Hindlimb muscle (tissue), 1 donor: ENCODE measurements at places on chromosomes 13 and 19. TPM values are rescaled to one million over a fixed set of nuclear protein-coding genes. Genes with fewer than 3 reads are reported as not detected.

DNA sequence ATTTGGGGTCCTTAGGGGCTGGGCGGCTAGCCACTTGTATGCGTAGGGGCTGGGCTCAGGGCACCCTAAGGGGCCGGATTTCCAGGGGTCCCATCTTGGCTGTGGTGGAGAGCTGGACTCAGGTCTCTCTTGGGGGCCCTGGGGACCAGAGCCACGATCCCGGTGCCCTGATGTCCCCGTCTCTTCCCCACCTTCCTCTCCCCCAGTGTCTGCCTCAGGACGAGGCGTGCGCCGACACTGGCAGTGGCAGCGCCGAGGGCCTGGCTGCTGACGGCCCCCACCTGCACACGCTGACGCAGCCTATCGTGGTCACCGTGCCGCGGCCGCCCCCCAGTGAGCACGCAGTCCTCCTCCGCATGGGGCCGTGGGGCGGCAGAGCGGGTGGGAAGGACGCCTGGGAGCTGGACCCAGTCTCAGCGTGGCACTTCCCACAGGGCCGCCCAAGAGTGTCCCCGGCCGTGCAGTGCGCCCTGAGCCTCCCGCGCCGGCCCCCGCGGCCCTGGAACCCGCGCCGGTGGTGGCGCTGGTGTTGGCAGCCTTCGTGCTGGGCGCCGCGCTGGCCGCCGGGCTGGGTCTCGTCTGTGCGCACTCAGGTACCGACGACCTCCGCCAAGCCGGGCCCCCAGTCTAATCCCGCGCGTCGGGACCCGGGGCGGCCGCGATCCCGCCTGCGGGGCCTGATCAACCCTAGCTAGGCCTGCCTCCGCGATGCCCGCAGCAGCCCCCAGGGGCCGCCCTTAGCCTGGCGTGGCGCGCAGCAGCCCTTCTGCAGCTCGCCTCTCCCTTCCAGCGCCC, 2.7 kb upstream of the SNAPC2 start:
- no peak for DNase-seq

Gene IL17D
- polyA plus RNA-seq: 18.2 TPM

DNA sequence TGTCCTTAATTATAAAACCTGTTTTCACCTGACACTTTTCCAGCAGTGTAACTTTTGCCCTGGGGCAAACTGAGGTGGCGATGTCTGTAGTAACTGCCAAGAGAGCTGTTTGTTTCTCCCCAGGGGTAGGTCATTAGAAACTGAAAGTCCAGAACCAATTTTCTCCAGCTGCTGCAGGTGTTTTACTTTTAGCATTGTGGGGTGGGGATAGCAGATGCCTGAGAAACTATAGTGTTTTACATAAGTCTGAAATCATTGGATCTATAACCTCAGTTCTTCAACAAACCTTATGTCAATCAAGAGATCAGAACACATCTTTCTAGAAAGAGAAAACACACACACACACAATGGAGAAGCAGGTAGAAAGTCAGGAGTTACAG, 92.7 kb downstream of the LHFPL6 start:
- no peak for DNase-seq

Gene KL
- polyA plus RNA-seq: 2.6 TPM

Gene LIN37
- 8.9 TPM for polyA plus RNA-seq

DNA sequence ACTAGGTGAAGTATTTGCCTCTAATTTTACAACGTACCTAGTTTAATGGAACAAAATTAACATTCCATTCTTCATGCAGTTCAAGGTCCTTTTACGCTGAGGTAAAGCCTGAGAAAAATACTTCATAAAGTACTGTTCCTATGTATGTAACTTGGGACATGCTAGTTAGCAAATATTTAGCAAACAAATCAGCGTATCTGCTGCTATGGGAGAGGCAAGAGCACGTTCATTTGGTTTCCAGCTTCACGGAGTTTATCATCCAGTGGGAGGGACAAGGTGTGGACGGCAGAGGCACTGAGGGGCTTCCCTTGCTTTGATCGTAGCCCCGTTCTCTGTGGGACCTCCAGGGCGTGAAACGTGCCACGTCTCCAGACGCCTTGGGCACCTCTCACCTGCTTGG, 248.8 kb downstream of the IRS2 start:
- no peak for DNase-seq

Gene FFAR3
- not detected for polyA plus RNA-seq

Gene PGLYRP1
- polyA plus RNA-seq: 0.83 TPM

GRCh38 chr13:61989978-61990377, 574.3 kb upstream of the PCDH20 start:
- no peak for DNase-seq

DNA sequence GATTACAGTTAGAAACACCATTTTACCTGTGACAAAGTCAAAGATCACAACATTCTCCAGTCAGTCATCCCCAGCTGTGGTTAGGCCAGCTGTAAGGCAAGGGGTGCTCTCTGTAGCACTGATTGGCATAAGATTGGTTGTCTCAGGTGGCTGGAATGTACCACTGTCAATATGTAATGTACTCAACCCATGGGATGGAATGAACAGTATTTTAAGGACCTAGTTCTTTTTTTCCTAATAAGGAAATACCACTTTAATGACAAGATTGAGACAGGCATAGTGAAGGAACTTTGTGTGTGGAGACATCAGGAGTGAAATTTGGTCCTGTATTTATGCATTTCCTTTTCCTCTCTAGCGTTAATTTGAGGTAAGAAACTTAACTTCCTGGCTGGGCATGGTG, 310.7 kb downstream of the ITGBL1 start:
- no peak for DNase-seq

DNA sequence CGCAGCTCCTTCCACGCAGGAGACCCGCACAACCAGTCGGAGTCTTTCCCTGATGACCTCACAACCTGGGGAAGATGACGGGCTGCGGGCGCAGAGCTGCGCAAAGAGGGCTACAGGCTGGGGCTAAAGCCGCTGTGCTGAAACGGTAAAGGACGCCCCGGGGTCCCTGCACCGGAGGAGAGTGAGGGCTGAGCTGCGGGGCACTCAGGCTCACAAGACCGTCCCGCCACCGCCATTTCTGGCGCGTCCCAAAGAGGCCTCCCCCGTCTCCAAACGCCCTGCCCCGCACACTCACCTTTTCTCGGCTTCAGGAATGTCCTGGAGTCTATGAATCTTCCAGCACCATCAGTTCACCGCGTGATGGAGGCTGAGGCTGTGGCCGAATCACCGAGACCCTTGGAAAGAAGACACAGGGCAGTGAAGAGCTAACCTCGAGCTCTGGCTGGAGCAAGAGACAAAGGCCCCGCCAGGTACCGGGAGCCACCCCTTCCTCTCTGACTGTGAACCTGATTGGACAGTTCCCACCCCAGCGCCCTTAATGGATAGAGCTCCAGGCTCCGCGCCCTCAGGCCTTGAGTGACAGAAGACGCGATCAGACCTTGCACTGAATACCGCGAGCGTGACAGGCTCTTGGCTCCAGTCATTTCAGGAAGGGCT, 41.8 kb upstream of the ZNF429 start:
- DNase-seq: peak; percentile 57

GRCh38 chr13:24614306-24615080, 65.7 kb upstream of the ATP12A start:
- DNase-seq: no peak

GRCh38 chr13:97067017-97067895, 73.0 kb upstream of the OXGR1 start:
- no peak for DNase-seq

GRCh38 chr13:22461854-22462490, 718.8 kb upstream of the SGCG start:
- DNase-seq: no peak

DNA sequence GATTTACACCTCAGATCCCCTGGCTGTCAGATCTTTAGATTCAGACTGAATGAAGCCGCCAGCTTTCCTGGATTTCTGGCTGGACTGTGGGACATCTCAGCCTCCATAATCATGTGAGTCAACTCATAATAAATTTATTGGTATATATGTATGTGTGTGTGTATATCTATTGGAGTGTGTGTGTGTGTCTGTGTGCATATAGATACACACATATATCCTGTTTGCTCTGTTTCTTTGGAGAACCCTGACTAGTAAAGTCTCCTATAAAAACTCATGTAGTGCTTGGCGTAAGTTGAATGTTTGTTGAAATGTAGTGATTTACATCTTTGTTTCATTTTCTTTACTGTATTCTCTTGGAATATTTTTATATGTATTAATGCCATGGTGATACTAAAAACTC, 499.5 kb upstream of the KLF12 start:
- DNase-seq: no peak

Gene WDR88
- 0.63 TPM for polyA plus RNA-seq

GRCh38 chr19:6278740-6279619, 795 bp downstream of the MLLT1 start:
- DNase-seq: no peak

GRCh38 chr19:40744554-40745401, 5.5 kb downstream of the ACTMAP start:
- no peak for DNase-seq

GRCh38 chr19:1318678-1319471, 33.2 kb downstream of the EFNA2 start:
- DNase-seq: no peak

Gene SUCLA2
- 58.5 TPM for polyA plus RNA-seq

- no peak for DNase-seq
Observed at GRCh38 chr13:108595436-108596274, 33.8 kb upstream of the MYO16 start.

Gene PRR36
- polyA plus RNA-seq: 0.48 TPM

DNA sequence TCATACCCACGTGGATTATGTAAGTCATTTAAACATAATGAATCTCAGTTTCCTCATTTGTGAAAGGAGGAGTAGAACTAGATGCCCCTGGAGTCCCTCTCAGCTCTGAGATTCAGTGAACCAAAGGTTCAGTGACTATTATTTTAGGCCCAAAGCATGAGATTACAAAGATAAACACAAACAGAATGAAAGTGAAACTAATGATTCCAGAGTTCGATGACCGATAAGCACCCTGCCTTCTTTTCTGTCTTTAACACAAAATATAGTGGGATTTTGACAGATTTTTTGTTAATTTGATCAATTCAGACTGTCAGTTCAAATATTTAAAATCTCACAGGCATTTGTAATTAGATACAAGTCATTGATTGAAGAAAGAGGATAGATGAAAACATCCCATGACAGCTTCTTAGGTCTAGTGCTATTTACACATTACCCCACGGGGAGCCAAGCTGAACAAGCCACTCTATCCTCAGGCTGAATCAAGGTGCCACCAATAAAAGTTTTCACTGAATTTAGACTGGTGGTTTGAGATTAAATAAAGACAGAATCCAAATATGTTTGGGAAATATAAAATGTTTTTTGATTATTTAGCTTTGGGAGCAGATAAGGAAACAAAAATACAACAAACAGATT, 64.6 kb upstream of the RAP2A start:
- no peak for DNase-seq

Gene ZNF780B
- polyA plus RNA-seq: 13.4 TPM

DNA sequence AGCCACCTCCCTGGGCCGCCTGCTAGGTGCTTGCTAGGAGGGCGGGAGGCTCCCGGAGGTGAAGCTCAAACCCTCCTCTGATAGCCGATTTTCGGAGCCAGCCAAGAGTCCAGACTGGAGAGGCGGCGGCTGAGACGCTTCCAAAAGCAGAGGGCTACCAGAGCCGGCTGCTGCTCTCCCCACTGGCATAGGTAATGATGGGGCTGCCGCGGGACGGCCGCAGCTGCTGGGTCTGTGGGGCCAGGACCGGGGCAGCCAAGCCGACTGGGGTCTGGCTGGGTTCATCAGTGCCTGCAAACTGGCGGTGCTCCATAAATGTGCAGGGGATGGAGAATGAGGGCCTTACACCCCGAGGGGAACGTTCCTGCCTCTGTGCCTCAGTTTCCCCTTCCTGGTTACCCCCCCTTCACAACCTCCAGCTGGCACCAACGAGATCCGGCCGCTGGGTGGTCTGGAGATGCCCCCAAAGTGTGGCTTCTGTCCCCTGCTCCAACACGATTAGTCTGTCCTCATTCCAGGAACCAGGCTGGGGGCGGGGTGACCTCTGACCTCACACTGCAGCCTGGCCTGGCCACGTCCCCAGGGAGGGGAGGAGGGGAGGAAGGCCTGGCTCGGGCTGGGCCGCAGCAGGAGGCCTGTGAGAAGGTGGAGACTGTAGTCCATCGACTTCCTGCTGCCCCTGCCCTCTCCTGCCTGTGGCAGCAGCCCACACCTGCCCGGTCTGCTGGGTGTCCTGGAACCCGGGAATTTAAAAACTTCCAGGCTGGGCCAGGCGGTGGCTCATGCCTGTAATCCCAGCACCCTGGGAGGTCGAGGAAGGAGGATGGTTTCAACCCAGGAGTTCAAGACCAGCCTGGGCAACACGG, 3.8 kb upstream of the WDR18 start:
- no peak for DNase-seq

DNA sequence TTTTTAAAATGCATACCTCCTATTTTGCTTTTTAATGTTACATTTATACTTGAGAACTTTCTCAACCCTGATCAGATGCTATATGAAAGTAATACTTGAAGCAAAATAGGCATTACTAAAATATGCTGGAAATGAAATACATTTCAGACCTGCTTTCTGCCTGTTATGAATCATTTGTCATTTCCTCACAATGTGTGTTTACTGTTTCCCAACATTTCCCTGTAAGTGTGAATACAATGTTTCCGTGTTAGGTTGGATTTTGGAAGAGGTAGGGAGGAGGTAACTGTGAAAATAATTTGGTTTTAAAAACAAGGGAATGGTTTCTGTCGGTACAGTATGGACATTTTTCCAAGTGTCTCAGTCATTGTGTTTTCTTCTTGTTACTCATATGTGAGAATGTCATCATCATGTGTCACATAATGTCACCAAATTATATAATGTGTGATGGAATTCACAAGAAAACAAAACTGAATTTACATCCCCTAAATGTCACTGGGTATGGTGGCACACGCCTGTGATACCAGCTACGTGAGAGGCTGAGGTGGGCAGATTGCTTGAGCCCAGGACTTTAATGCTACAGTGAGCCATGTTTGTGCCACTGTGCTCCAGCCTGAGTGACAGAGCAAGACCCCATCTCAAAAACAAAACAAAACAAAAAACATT, 43.0 kb downstream of the ZAR1L start:
- DNase-seq: no peak

DNA sequence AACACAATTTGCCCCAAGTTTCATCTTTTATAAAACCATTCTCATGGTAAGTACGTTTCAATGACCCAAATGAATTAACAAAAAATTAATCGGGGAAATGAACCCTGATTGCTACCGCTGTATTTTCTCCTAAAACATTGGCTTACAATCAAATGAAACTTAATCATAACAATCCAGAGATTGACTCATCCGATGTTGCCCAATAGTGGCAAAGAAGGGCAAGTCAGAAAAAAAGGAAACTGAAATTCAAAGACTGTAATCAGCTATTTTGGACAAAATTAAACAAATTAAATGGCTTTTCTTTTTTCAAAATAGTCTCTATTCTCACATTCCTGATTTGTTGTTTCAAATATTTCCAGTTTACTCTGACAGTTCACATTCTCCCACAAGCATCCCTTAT, 3.9 kb upstream of the ACOD1 start:
- DNase-seq: no peak
